Left lobe of liver (tissue), 2 donors: ENCODE measurements at places on chromosomes 3 and 15.

- no peak for DNase-seq
Measured at GRCh38 chr3:58991026-58991425, 58.8 kb downstream of the CFAP20DC start.

DNA sequence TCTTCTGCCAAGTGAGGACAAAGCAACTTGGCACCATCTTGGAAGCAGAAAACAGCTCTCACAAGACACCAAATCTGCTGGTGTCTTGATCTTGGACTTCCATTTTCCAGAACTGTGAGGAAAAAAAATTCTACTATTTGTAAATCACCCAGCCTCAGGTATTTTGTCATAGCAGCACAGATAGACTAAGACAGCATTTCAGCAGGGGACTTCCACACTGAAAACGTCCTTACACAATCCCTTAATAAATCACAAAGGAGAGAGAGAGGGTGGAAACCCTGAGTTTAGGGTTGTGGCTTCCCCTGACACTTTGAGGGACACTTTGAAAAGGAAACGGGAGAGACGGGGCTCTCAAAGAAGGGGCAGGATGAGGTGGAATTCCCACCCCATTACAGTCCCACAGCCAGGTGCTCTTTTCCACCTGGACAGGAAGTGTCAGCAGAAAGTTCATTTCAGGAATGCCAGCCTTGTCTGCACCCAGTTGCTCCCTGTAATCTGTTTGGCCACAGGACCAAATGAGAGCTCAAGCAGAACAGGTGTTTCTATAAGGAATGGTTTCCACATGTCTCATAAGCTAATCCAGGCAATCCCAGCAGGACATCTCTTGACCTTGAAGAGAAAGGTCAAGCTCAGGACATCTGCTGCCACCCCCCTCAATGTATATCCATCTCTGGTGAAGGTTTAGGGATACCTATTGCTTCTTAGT is 51.3 kb downstream of the MYLK start:
- DNase-seq = no peak

GRCh38 chr3:72565593-72565992 is 282.7 kb downstream of the SHQ1 start:
- no peak for DNase-seq

DNA sequence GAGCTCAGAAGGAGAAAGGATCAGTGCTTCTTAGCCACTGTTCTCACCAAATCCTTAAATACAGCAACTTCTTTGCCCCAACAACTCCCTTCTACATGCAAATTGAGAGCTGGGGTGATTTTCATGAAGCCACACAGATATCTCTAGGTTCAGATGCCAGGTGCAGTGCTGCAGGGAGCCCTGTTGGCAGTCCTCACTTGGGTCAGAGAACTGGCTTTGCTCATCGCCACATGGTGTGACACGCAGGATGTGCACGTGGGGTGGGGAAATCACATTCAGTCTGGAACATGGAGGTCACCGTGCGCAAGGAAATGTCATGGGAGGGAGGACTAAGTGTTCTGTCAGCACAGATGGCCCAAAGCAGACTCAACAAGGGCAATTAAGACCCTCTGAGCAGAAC is 103.8 kb downstream of the WDR76 start:
- no peak for DNase-seq

GRCh38 chr3:149377408-149378364 is at the start of gene TM4SF1:
Gene TM4SF1 (minus strand): TSS chr3:149377649. CDS start chr3:149377547, 102 bp downstream.
- DNase-seq = no peak

DNA sequence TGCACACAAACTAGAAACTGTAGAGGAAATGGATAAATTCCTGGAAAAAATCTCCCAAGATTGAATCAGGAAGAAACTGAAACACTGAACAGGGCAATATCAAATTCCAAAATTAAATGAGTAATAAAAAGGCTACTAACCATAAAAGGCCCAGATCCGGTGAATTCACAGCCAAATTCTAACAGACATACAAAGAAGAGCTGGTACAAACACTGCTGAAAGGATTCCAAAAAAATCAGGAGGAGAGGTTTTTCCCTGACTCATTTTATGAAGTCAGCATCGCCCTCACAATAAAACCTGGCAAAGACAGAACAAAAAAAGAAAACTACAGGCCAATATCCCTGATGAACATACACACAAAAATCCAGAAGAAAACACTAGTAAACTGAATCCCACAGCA is 462.4 kb upstream of the THBS1 start:
- no peak for DNase-seq

DNA sequence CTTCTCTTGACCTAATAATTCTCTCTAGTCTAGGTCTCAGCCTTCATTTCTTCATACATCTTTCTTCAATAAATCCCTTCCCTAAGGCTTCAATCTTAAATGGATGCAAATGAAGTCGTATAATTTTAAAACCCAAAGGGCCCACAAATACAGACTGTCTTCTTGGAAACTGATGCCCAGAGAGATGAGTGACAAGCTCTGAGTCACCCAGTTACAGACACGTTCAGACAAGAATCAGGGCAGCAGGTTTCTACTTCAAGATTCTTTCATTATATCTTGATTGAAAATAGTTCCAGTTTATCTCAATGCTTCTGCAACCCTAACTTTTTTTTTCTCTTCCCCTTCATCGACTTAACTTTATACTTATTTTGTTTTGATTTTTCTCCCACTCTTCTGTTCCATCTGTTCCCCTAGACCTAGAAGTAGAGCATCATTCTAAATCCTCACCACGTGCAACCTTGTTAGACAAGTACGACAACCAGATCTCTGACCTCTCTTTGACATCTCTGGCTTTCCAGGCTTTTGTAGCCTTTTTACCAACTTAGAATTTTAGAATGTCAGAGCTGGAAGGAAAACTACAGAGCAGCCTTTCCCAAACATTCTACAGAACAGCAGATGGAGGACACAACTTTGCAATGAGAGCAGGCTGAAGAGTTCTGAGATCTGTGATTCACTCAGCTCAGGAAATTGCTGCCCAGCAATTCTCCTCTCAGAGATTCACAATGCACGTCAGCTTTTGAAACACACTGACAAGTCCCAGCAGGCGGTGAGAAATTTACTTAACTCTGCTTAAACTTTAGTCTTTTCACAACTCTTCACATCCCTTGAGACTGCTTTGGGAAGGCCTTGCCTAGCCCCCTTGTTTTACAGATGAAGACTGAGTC is 25.3 kb downstream of the NCEH1 start:
- DNase-seq = no peak

DNA sequence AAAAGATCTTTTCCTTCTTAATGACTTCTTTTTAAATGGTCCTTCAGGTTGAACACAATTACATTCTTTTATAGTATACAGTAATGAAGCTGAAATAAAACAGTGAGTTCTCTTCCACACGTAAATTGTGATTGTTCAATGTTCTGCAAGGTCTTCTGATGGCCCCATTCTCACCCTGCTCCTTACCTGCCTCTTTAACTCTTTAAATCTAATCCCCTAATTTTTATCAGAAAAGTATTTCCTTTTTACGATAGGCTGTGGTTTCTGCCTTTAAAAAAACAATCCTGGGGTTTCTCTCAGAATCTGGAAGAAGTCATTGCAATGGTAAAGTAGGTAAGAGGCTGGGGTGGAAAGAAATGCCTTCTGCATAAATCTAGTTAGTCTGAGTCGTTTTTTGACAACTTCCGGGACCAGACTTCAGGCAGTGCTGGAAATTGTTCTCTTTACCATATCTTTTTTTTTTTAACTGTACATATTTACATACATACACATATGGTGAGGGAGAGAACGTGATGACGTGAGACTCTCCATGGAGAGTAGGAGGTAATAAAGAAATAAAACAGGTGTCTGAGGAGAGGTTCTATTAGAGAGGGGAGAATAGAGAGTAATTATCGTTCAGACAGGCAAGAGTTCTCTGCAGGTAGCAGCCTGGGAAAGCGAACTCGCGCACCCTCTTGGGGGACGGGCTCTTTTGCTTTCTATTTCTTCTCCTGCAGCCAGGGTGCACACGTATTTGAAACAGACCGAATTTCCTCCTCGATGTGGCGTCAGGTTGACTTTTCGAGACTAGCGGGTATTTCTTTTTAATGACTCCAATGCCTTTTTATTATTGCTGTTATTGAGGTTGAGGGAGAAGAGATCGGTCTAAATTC is at the start of gene SIDT1:
SIDT1 (plus strand) TSS at position 730 of the 872 bp plus-strand sequence. CDS start 467 bp downstream, outside the sequence.
- no peak for DNase-seq

- DNase-seq = no peak
Measured at GRCh38 chr3:32335365-32336112, 56.1 kb upstream of the CMTM7 start.

GRCh38 chr15:40953713-40954074 is 423 bp downstream of the CHAC1 start:
- no peak for DNase-seq

DNA sequence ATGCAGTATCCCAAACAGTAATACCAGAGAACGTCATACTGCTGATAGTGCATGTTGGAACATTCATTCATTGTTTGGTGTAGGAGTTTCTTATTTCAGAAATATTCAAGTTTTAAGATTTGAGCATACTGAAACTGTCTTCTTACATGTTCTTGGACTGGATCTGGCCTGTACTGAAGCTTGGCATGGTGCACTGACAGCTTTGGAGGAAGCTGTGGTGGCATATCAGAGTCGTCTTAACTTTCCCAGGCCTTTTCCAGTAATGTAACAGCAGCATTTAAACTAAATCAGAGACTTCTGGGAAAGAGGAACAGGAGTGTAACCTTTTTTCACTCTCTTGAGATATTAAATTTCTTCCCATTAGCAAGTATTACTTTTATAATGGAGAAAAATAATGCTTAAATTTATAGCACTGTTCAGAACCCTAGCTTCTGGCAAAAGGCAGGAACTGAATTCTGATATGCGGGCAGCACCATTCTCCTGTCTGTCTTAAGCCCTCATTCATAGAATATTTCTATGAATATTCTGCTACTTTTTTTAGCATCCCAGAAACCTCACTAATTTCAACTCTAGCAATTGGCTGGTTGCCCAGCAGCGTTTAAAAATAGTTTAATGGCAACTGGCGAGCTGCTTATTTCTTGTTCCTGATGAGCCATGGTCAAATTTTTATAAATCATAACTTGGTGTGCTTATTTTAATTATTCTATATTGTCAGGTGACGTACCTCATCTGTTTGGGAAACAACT is 31.1 kb downstream of the DNAJC13 start:
- DNase-seq = no peak

GRCh38 chr15:90708516-90708915 is 8.6 kb upstream of the BLM start:
- no peak for DNase-seq

DNA sequence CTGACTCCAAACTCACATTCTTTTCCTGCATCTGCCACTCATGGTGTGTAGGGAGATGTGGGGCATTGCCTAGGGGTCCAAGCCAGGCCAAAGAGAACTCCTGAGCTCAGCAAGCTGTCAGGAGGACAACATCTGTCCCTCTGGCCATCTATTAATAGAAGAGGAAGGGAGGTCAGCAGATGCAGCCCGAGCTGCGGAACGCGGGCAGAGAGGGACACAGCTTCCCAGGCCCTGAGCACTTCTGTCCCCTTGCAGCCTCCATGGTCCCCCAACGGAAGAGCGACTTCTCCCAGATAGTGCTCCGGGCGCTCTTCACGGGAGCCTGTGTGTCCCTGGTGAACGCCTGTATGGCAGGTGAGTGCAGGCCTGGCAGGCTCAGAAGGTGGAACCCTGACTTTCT is 37.3 kb upstream of the PDE8A start:
- DNase-seq = no peak

GRCh38 chr3:71010726-71011455 is 572.6 kb downstream of the FOXP1 start:
- no peak for DNase-seq

GRCh38 chr15:85540085-85540797 is 159.8 kb downstream of the AKAP13 start:
- DNase-seq = no peak

- no peak for DNase-seq
Measured at GRCh38 chr15:100889385-100890050, 9.9 kb downstream of the ALDH1A3 start.

- DNase-seq = peak; percentile 49
Measured at GRCh38 chr15:96340598-96341512, 10.4 kb downstream of the NR2F2 start.

GRCh38 chr3:145752576-145752975 is 408.4 kb downstream of the PLOD2 start:
- DNase-seq = no peak

GRCh38 chr3:185846037-185846436 is 21.2 kb upstream of the IGF2BP2 start:
- no peak for DNase-seq

GRCh38 chr15:31346367-31347066 is 19.9 kb downstream of the KLF13 start:
- DNase-seq = no peak

- DNase-seq = no peak
Measured at GRCh38 chr3:160673188-160673587, 3.8 kb upstream of the ARL14 start.

DNA sequence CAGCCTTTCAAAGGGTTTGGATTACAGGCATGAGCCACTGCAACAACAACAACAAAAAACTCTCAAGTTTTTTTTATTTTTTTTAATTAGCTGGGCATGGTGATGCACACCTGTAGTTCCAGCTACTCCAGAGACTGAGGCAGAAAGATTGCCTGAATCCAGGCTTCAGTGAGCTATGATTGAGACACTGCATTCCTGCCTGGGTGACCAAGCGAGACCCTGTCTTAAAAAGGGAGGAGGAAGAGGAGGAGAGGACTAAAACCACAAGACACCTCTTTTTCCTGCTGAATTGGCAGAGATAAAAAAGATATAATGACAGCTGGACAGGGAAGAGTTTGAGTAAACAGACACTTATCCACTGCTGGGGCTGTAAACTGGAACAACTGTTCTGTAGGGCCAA is 22.7 kb upstream of the CHRNB4 start:
- no peak for DNase-seq
